ENCODE measurements at places on chromosomes 7 and 10.

DNA sequence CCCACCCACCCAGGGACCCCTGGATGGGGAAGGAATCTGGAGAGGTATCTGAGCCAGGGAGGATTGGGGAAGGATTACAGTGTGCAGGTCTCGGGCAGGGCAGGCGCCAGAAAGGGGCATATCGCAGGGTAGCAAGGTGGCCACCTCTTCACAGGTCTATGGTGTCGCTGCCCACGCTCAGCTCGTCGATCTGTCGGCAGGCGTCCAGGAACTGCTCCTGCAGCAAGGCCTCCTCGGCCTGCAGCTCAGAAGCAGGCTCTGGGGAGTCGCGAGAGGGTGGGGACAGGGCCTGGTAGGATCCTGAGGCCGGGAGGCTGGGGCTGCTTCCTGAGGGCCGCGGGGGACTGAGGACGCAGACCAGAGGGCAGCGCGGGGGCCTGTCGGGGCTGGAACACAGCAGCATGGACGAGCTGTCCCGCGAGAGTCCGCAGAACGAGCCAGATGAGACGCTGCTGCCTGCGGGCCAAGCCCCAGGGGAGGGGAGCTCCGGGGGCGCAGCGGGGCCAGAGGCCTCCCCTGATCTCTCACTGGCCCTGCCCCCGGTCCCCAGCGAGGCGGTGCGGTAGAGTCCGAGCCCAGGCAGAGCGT, 7.1 kb upstream of the RBM28 start:
- no peak for DNase-seq

- DNase-seq = no peak
Measured at GRCh38 chr10:98019784-98020183, 10.6 kb downstream of the CRTAC1 start.

GRCh38 chr7:36367561-36368077, 22.0 kb upstream of the ANLN start:
- no peak for DNase-seq

- DNase-seq = no peak
Measured at GRCh38 chr10:53601260-53601875, 828.8 kb upstream of the MBL2 start.

DNA sequence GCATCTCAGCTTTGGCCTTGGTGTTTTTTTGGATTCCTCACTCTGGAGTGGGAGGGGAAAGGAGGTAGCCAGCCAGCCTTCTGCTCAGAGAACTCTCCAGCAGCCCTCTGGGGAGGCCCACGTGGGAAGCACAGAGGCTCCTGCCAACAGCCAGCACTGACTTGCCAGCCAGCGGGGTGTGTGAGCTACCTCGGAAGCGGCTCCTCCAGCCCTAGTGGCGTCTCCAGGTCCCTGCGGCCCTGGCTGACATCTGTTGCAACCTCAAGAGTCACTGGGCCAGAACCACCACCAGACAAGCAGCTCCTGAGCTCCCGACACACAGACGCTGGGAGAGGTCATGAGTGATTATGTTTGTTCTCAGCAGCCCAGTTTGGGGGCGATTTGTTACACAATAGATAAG, 180.2 kb upstream of the FZD8 start:
- no peak for DNase-seq

GRCh38 chr7:28573059-28573553, 160.8 kb downstream of the CREB5 start:
- no peak for DNase-seq

DNA sequence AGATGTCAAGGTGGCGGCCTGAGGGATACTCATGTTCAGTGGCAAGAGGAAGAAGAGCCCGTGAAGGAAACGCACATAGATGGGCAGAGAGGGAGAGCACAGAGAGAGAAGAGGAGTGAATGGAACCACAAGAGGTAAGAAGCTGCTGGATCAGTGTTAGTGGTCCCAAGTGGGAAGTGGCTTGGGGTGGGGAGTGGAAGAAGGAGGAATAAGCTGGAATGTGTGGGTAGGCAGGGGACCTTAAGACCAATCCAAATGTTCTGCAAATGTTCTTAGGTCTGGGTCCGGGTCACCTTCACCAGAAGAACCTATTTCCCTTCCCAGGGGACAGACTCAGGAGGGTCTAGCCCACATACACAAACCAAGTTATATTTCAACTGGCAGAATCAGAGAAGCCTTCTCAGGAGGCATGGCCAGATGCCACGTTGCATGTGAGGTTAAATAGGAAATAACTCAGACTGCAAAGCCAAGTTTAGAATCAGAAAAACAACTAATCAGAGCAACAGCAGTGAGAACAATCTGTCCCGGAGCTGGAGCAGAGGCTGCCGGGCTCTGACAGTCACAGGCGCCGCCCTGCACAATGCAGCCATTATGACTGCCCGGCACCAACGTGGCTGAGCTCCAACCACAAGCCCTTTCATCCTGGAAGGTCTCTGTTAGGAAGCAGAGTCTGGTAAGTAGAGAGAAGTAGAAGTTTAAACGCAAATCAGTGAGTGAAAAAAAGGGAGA, 78.6 kb upstream of the ARMC3 start:
- DNase-seq = no peak

- no peak for DNase-seq
Measured at GRCh38 chr7:22884911-22885788, 62.5 kb upstream of the TOMM7 start.

DNA sequence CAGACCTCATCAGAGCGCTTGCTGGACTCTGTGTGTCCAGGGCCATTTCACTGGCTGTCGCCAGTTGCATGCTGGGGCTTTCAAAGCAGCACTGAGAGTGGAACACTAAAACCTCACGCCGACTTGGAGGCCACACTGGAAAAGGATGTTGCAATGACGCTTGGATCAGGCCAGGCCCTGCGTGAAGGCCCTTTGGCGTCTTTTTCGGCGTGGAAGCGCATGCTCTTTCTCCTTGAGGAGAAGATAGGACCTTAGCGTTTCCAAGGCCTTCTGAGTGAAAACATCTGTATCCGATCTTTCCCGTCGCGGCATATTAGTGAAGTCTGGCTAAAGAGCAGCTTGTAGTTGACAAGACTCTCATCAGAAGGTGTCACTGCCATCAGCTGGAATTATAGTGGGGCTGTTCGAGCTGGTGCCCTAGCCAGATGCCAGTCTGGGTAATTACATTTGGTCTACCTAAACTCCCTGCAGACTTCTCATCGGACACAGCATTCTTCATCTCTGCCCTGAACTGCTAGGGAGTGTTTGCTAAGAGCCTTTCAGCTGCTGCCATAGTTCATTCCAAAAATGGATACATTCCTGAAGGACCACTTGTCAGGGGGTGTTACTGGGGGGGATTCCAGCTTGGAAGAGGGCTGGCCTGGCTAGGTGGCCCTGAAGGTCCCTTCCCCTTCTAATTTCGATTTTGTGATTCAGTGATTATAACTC, 167.7 kb upstream of the TCF7L2 start:
- no peak for DNase-seq

DNA sequence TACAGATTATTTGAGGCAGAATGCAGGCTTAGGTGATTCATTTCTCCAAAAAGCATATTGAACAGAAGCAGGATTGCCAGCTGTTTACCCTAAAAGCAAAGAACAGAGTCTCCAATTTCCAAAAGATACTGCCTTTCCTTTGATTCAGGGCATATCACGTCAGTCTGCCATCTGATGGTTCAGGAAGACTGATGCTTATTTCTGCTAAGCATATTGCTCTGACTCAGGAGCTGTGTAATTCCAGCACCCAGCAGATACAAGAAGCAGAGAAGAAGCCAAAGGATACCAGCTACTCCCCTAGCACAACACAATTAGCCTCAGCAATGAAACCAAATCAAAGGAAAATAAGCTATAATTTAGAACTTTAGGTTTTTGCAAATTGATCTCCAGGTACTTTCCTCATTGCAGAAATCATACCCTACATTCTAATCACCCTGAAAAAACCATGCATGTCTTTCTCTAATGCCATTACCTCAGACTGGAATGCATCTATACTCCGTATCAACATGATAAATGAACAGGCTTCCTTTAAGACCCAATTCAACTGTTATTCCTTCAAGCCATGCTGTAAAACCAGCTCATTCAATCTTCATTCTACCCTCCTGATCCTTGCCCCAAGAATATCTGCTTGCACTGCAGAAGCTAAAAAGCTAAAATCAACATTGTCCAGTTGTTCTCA, 55.1 kb downstream of the ABI1 start:
- no peak for DNase-seq

- DNase-seq = no peak
Measured at GRCh38 chr10:24518411-24518810, 205.3 kb downstream of the ARHGAP21 start.

DNA sequence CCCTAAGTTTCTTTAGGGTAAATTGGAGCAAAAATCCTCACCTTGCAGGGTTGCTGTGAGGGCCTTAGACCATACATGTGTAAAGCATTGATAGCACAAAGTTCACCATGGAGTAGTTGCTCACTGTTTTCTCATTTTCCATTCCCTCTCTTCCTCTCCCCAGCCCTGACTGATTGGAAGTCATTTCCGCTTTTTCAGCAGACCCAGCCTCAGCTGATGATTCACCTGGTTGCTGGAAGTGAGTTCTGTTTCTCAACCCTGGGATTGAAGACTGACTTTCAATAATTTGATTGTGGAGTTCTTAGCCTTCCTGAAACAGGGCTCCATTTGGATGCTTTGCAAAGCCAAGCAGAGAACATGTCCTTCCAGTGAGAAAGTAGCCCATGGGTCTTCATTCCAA, 107.0 kb downstream of the PLXNA4 start:
- no peak for DNase-seq

- DNase-seq = no peak
Measured at GRCh38 chr7:54940748-54941147, 78.1 kb upstream of the EGFR start.
